ENCODE measurements at places on chromosomes 3 and 15. TPM values are rescaled to one million over a fixed set of nuclear protein-coding genes. Genes with fewer than 3 reads are reported as not detected.

The RARB gene
- 1.9 TPM for total RNA-seq

The KNG1 gene
- not detected for total RNA-seq

The GANC gene
- total RNA-seq = 17.1 TPM

DNA sequence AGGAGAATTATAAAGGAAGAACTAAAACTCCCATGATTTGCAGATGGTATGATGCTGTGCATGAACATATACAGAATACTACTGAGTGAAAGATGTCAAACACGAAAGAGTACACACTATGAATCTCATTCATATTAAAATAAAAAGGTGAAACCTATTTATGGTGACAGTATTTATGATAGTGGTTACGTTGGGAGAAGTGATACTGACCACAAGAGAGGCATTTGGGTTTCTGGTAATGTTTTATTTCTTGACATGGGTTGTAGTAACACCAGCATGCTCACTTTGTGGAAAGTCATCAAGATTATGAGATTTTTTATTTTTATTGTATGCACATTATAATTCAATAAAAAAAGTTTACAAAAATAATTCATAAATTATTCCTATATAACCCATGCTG, 324.0 kb downstream of the GAP43 start:
- peaks cover 10% of the 10 kb centered on the region for H3K36me3 ChIP-seq
- H3K4me3 ChIP-seq = no peak overlapping the region

The GHSR gene
- not detected for total RNA-seq

The ATP6V1A gene
- 55.3 TPM for total RNA-seq

DNA sequence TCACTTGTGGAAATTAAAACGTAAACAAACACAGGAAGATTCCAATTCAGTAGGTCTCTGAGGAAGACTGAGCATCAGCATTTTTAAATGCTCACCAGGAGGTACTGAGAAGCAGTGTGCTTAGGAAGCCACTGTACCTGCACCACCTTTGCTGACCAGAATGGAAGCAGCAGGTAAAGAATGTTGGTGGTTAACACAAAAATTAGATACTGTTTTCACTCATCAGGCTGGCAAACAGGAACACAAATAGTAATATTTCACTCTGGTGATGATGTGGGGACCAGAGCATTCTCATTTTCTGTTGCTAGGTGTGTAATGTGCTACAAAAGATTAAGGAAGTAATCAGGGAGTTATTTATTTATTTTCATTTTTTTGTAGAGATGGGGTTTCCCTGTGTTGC, 29.9 kb upstream of the GHSR start:
- H3K27ac ChIP-seq = no peak overlapping the region
- no peak for DNase-seq
- no peaks in the 10 kb centered on the region for H3K36me3 ChIP-seq
- no peaks in the 10 kb centered on the region for H3K27me3 ChIP-seq
- no peak overlapping the region for H3K4me3 ChIP-seq

The RBP2 gene
- total RNA-seq = not detected

Measured in neural crest cell (in vitro differentiated cells).